Upper lobe of left lung (tissue), 6 donors: ENCODE measurements at places on chromosomes 7 and 10.

- DNase-seq: no peak
Measured at GRCh38 chr10:75377869-75378268, 23.7 kb downstream of the ZNF503 start.

- DNase-seq: no peak
Measured at GRCh38 chr7:117719377-117719776, 153.9 kb downstream of the CTTNBP2 start.

- DNase-seq: peak; percentile 95
Measured at GRCh38 chr10:101018600-101019439, 12.1 kb downstream of the PDZD7 start.

- peak; percentile 18 for DNase-seq
Measured at GRCh38 chr10:46247808-46248569, 38.8 kb upstream of the ANTXRL start.

- DNase-seq: no peak
Measured at GRCh38 chr10:26801831-26802230, 58.9 kb downstream of the ABI1 start.

DNA sequence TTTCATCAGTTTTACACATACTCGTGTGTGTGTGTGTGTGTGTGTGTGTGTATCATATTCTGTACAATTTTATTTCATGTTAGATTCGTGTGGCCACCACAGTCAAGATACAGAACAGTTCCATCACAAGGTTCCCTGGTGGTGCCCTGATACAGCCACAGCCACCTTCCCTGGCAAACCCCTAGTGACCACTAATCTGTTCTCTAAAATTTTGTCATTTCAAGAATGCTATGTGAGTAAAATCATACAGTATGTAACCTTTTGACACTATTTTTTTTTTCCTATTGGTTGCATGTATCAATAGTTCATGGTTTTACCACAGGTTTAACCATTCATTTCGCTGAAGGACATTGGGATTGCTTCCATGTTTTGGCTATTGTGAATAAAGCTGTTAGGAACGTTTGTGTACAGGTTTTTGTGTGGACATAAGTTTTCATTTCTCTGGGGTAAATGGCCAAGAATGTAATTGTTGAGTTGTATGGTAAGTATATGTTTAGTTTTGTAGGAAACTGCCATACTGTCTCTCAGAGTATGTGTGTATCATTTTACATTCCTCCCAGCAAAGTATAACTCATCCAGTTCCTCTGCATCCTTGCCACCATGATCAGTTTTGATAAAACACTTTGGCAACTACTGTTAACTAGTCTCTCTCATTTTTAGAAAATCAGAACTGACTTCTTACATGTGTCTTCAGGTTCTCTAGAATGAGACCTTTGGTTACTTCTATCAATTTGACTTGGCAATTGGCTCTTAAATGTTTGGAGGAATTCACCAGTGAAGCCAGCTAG, 20.6 kb downstream of the KLHDC10 start:
- DNase-seq: no peak

DNA sequence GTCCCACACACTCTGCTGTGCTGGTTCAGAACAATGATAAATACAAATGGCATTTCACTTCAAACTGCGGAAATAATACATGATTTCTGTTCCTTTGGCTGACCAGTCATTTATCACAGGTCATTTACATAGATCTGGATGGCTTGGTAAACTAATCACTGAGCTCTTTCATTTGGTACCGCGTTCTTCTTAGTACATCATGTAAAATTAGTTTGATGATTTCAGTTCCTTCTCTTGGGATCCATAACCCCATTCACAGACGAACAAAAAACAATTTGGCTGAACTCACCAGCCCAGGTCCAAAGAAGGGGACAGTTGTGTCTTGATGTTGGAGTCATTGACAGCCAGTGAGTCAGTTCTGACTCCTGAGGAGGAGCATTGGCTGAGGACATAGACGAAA, 689.8 kb downstream of the INHBA start:
- no peak for DNase-seq

DNA sequence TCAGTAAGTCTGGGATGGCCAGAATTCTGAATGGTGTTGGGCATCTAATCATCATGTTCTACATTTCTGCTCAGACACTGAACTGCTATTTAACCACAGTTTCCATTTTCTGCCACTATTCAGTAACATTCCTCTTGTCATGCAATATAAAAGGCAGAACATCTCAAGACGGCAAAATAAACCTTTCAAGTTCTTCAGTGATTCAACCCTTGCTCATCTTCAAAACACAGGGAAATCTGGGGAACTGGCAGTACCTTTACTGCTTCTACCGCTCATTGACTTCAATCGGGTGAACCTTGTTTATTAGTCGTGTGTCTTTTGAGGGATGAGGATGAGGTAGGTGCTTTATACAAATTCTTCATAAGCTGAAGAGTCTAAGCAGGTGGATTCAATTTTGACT, 184.7 kb upstream of the ANK3 start:
- no peak for DNase-seq

DNA sequence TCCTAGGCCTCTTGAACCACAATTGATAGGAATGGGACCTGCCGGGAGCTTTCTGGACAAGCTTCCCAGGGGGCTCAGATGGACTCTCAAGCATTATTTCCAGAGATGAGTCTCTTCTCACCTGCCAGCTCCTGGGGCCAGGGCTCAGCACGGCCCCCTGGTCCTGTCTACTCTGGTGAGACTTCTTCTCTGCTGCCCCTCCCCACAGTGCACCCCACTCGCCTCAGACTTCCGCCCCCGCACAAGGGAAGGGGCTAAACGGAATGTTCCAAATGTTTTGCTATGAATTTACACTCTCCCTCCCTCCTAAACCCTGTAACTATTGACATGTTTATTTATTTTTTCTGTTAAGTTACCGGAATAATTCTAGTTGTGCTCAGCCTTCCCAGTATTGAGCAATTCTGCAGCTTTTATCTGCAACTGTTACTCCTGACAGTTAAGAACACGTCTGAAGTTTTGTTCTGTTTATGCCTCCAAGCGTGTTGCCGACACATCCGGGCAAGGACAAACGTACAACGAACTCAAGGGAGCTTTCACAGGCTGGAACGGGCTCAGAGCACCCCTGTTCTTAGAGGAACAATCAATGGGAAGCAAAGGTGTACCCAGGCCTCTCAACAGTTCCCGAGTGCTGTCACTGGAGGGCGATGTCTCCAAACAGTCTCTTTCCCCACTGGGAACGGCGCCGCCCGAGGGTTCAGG, 55.2 kb downstream of the FHIP2A start:
- peak; percentile 16 for DNase-seq

- DNase-seq: no peak
Measured at GRCh38 chr10:117860823-117861222, 185.9 kb downstream of the RAB11FIP2 start.

- no peak for DNase-seq
Measured at GRCh38 chr7:11213266-11213665, 239.6 kb downstream of the PHF14 start.

DNA sequence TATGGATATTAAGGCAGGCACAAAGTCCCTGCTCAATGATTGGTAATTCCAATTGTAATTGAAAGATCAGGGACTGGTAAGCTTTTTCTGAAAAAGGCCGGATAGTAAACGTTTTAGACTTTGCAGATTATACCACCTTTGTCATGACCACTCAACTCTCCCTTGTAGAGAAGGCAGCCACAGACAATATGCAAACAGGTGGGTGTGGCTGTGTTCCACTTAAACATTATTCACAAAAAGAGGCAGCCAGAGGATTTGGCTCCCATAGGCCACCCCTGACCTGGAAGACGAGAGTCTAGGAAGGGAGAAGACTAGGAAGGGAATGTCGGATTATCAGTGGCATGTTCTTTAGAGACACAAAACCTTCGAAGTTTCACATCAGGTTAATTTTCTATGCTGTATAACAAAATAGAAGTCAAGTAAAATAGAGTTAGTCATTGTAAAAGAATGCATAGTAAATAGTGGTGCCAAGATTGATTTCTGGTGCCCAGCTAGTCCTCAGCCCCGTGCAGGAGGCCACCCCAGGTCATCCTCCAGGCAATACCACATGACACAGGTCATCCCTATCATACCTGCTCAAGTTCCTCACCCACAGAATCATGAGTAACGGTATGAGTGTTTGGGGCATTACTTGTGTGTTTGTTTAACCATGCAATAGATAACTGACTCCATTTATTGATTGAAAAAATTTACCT, 193.8 kb downstream of the PLPP4 start:
- DNase-seq: no peak

DNA sequence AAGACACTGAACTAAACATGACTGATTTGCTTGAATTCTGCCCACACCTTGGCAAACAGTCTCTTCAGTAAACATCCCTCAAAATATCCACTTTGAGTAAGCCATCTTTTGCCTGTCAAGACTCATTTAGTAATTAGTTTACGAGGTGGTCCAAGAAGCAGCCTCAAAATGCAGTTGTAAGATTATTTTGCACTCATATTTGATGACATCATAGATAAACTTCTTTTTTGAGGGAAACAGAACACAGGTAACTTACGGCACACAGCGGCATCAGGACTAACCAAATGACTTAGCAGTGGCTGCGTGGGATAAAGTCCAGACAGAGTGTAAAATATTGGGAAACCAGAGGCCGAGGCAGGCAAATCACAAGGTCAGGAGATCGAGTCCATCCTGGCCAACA, 41.8 kb upstream of the STEAP1B start:
- no peak for DNase-seq

DNA sequence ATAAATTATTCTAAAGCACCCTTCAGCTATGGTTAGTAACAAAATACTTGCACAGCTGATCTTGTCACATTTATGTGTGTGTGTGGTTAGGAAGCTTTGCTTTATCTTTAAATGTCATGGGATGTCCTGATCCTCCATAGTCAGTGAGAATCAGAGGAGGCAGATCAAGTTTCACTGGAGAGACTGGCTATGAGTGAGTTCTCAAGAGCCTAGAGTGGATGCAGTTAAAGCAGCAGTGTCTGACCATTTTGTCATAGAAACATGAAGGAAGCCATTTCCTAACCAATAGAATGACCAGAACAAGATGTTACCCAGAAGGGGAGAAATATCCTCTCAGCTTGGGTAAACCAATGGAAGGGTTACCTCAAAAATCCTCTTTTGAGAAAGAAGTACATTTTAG, 207.2 kb upstream of the DKK1 start:
- no peak for DNase-seq

- no peak for DNase-seq
Measured at GRCh38 chr7:18421297-18422002, 74.1 kb upstream of the HDAC9 start.

DNA sequence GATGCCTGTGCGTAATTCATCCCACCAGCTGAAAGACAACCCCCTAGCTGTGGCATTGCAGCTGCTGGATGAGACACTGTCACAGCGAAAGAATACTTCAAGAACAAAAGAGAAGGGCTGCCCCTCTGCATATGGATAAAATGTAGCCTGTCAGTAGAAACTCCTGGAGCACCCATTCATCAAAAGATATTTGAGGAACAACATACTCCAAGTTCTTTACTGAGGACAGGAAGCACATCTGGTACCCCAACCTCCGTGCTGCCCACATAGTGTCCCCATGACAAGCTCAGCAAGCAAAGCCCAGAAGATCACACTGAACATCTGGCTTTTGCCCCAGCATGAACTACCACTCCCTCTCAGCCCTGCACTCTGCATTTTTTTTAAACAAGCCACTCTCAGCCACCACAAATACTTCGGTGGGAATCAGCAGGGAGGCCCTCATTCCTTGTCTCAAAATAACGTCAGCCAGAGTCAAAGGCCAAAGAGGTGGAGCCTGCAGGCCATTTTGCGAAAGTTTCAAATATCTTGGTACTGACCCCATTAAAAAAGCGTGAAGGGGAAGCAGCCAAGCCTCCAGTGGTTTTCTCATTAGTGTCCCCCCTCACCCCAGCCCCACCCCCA, 1.7 kb downstream of the CREB3L2 start:
- DNase-seq: peak; percentile 37

GRCh38 chr10:1410469-1411395, 326.6 kb downstream of the ADARB2 start:
- DNase-seq: peak; percentile 56

DNA sequence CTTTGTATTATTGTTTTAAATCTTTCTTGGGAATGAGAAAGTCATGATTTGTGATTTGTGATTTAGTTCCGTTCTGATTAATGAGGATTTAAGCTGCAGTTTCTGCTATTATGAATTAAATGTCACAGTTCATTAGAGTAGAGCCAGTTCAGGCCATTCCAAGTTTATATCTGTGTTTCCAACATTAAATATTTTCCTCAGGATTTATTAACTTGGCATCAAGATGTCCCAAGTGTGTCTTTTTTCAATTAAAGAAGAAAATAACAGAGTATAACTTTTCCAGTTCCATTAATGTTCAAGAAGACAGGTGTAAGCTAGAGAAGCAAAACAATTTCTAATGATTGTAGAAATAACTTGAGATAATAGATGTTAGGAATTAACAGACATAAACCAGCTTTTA, 1183.2 kb upstream of the CELF2 start:
- DNase-seq: no peak

- DNase-seq: no peak
Measured at GRCh38 chr10:6280291-6280690, 77.6 kb downstream of the PFKFB3 start.

DNA sequence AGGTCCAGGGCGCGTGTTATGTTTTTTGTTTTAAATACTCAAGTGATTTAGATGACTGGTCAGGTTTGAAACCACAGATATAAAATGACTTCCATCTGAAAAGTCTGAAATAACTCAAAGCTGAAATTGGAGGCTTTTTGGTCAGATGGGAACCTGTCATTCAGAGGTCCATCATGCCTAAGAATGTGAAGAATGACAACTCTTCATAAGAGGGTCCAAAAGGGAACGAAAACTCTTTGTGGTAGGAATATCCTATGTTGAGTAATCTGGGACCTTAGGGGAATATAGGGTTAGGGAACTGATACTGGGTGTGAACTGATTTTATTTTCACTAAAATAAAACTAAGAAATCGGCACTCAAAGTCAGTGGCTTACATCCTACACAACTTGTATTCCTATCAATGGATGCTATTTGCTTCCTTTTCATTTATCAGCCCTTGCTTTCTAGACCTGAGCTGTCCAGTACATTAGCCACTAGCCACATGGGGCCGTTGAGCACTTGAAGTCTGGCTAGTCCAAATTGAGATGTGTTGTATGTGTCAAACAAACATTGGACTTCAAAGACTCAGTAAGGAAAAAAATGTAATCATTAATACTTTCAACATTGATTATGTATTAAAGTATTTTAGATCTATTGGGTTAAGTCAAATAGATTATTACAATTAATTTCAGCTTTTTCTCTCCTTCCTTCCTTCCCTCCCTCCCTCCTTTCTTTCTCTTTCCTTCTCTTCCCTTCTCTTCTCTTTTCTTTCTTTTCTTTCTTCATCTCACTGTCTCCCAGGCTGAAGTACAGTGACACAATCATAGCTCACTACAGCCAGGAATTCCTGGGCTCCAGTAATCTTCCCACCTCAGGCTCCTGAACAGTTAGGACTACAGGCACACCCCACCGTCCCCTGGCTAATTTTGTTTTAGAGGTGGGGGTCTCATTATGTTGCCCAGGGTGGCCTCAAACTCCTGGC, 56.5 kb upstream of the KDM7A start:
- DNase-seq: no peak
